ENCODE measurements at places on chromosomes 1 and 21.
A peak's percentile ranks its signal among the peaks of the same experiment; 100 is the strongest.

GRCh38 chr1:67211589-67212563 lies 45.6 kb downstream of the IL23R start:
- DNase-seq, result no peak

DNA sequence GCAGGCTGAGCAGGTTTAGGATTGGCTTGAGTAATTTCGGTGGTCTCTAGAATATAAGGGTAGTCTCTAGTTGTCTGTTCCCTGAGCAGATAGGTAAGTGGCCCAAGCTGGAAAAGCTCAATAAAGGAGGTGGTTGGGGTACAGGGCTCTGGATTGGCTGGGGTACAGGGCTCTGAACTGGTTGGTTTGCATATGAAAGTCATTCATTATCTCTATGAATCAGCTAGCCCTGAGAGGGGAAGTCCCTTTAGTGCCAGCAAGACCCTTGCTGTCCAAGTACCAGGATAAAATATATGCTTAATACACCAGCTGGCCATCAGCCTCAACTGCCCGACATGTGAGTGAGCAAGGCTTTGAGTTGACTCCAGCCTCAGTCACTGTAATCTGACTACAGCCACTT lies 93.0 kb downstream of the ZBTB18 start:
- DNase-seq, result no peak

GRCh38 chr1:85024736-85025135 lies 23.6 kb downstream of the MCOLN3 start:
- DNase-seq, result no peak

DNA sequence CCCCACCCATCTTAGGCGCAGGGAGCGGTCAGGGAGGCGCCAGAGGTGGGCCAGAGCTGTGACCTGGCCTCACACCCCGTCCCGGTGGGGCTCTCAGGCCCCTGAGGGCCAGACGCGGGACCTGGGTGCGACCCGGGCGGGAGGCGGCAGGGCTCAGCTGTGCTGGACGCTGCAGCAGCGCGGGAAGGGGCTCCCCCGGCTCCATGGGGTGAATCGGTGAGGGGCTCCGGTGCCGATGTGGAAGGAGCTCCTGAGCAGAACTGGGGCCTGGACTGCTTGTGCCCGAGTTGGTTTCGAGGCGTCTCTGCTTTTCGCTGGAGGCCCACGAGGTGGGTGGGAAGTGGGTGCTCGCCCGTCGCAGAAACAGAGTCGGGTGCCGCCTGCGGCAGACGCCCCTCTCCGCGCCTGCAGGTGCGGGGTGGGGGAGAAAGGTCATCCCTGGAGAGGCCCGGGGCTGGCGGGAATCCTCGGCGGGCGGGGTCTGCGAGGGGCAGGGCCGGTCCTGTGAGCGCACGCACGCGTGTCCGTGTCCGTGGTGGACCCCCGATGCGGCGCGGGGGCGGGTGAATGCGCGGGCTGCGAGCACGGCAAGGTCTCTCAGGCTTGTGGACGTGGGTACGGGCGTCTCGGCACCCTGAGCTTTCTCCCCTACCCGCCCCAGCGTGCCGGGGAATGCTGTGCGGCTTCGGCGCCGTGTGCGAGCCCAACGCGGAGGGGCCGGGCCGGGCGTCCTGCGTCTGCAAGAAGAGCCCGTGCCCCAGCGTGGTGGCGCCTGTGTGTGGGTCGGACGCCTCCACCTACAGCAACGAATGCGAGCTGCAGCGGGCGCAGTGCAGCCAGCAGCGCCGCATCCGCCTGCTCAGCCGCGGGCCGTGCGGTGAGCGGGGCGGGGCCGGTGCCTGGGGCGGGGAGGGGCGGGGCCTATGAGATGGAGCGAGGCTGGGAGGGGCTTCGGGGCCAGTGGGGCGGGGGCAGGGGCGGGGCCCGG lies 20.4 kb downstream of the AGRN start:
- DNase-seq, result peak; percentile 75

DNA sequence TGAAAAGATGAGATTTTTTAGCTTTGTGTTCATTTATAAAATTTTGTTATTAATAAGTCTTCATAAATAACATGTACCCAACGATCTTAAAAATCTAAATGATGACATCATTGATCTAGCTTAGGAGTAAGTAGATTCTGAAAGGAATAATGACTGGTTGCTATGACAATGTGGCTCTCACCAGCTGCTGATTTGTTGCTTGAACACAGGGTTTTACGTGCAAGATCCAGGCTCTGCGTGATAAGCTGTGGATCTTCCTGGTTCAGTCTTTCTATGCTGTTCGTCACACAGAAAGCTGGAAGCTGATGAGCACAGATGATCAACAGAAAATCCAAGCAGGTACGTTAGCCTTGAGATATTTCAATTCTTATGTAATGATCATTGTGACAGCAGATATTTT lies 49.1 kb upstream of the C1orf146 start:
- DNase-seq, result no peak

GRCh38 chr1:234958066-234958705 lies 170.5 kb downstream of the TOMM20 start:
- no peak for DNase-seq

GRCh38 chr1:118978914-118979701 lies 9.0 kb downstream of the TBX15 start:
- DNase-seq, result no peak

DNA sequence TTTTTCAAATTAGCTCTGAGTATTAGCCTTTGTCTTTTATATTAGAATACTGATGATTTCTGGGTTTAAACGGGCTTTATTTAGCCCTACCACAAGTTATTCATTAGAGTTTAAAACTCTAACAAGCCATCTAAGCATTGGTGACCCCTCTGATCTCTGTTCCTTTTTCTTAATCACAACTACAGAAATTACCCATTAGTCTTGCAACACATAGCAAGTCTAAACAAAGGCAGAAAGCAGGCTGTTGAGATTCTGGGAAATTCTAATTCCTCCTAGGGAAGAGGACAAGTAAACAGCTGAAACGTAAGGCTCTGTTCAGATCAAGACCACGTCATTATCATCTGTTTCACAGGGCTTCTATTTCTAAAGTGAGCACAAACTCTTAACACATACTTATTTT lies 491.2 kb upstream of the ZRANB2 start:
- DNase-seq, result no peak

DNA sequence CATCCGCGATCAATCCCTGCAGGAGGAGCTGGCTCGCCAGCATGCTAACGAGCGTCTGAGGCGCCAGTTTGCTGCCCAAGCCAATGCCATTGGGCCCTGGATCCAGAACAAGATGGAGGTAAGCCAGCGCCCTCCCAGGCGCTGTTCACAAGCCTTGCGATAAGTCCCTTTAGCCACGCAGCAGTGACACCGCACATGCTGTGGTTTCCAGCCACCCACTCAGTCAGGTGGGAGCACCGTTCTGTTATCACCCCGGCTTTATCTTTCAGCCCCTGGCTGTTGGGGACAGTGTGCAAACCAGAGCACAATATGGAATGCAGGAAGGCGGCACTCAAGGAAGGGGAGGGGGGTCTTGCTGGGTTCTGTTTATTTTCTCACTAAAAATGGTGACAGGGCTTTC lies 41.1 kb upstream of the MTR start:
- DNase-seq, result no peak

DNA sequence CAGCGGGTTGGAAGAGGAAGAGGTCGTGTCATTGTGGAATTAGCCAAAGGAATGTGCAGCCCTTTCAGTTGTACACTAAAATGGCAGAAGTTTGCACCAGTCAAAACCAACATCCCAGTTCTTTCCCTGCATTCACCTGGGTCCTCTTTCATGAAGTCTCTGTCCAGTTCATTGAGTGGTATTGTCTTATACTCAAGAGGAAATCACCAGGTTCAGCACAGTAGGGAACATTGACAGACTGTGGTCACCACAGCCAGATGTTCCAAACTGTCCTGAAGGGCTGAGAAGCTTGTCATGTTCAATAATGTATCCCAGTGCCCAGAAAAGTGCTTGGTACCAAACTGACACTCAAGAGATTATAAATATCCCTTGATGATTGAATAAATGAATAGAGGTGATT lies 131.6 kb downstream of the GLUL start:
- no peak for DNase-seq

DNA sequence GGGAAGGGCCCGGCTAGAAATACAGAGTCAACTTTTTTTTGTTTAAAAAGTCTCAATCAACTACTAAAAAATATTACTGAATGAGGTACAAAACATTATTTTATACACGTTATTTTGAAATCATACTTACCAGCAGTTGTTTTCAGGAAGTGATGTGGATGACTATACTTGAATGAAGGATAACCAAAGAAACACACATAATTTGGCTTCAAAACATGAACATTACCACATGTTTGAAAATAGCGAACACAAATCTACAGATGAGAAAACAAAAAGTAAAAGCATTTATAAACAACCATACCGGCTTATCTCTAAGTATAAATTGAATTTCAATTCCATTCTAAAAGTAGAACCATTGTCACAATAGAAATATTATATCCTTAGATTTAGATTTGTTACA lies 9.0 kb downstream of the DBT start:
- DNase-seq, result no peak

DNA sequence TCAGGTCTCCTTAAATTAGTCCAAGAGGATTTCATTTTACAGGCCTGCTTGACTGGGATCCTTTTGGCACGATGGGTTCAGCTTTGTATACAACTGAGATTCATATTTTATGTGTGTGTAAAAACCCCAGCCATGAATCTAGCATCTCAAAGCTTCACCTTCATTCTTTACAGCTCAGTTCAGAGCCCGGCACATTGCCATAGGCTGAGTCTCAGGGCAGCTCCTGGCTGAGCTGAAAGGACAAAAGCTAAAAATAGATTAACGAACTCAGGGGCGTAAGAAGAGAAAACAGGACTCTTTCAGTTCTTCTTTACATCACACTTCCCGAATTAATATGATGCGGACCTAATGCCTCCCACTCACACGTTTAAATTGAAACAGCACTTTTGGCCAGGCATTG lies 262.8 kb upstream of the PBX1 start:
- DNase-seq, result no peak

All from activated T-cell treated with anti-CD3 and anti-CD28 coated beads for 48 hours (primary cell).